Heart left ventricle (tissue), 16 donors: ENCODE measurements at places on chromosomes 2 and 18. TPM values are rescaled to one million over a fixed set of nuclear protein-coding genes. Genes with fewer than 3 reads are reported as not detected.

Gene TMEM178A
- 3.0 TPM for total RNA-seq

Gene LCT
- total RNA-seq = not detected

DNA sequence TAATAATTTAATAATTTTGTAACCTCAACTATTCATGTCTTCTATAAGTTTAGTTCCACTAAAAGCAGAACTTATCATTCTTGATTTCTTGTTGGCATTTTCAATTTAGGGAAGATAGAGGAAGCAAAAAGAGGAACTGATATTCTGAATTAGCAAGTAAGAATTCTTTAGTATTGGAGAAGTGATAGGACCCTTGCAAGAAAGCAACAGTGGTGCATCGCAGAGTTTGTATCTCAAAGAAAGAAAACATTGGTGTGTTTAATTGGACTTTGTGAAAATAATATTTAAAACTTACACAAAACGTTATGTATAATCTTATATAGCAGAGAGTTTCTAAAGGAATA is 36.5 kb upstream of the TNFRSF11A start:
- no peak for DNase-seq
- H3K27me3 ChIP-seq = no peaks in the 10 kb centered on the region
- H3K27ac ChIP-seq = no peak overlapping the region
- peaks cover 64% of the 10 kb centered on the region for H3K36me3 ChIP-seq
- peaks cover 6% of the 10 kb centered on the region for H3K4me1 ChIP-seq
- H3K4me3 ChIP-seq = no peak overlapping the region

DNA sequence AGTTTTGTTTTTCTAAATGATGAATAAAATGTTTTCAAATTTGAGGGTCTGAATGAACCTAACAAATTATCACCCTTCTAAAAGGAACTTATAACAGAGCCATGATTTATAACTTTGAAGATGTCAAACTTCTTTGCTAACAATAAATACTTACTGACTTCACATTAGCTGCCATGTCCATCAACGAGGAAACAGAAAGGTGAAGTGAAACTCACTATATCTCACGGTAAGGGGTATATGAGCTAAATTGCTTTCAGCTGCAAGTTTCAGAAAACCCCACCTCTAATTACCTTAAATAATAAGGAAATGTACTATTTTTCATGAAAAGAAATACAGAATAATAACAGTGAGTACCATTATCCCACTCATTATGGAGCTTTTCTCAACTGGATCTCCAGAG is 350.8 kb upstream of the NT5C1B start:
- no peaks in the 10 kb centered on the region for H3K4me1 ChIP-seq
- H3K36me3 ChIP-seq = no peaks in the 10 kb centered on the region
- no peaks in the 10 kb centered on the region for H3K27me3 ChIP-seq
- no peak for DNase-seq
- H3K4me3 ChIP-seq = no peak overlapping the region
- H3K27ac ChIP-seq = no peak overlapping the region

Gene SLC1A4
- 8.0 TPM for total RNA-seq

GRCh38 chr2:72953976-72954375 is 36.7 kb downstream of the EMX1 start:
- no peak for DNase-seq
- no peak overlapping the region for H3K27ac ChIP-seq
- no peaks in the 10 kb centered on the region for H3K36me3 ChIP-seq
- no peaks in the 10 kb centered on the region for H3K4me1 ChIP-seq
- H3K27me3 ChIP-seq = no peaks in the 10 kb centered on the region

DNA sequence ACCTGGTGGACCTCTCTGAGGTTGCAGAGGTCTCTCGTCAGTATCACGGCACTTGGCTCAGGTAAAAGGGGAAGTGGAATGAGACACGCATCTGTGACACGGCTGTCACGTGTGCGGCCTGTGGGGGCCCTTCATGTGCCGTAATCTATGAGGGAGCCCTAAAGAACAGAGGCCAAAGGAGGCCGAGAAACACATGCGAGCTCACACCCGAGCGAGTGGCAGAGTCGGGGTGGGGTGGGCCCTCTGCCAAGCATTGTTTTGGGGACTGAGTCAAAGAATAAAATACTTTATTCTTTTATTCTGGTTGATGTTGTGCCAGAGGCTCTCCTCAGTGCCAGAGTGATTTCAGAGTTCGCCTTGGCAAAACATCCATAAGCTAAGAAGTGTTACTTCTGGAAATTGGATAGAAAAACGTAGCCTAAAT is 43.3 kb downstream of the PLB1 start:
- H3K27ac ChIP-seq = no peak overlapping the region
- H3K36me3 ChIP-seq = no peaks in the 10 kb centered on the region
- no peak for DNase-seq
- no peaks in the 10 kb centered on the region for H3K27me3 ChIP-seq
- no peaks in the 10 kb centered on the region for H3K4me1 ChIP-seq

- H3K36me3 ChIP-seq = no peaks in the 10 kb centered on the region
- peak overlapping the region; percentile 84 for H3K27ac ChIP-seq
- H3K4me1 ChIP-seq = peaks cover 19% of the 10 kb centered on the region
- no peak for DNase-seq
Measured at GRCh38 chr2:231781798-231782726, 980 bp upstream of the PDE6D start.

GRCh38 chr2:217988840-217989204 is 14.0 kb downstream of the TNS1 start:
- no peaks in the 10 kb centered on the region for H3K36me3 ChIP-seq
- H3K27me3 ChIP-seq = no peaks in the 10 kb centered on the region
- DNase-seq = no peak

DNA sequence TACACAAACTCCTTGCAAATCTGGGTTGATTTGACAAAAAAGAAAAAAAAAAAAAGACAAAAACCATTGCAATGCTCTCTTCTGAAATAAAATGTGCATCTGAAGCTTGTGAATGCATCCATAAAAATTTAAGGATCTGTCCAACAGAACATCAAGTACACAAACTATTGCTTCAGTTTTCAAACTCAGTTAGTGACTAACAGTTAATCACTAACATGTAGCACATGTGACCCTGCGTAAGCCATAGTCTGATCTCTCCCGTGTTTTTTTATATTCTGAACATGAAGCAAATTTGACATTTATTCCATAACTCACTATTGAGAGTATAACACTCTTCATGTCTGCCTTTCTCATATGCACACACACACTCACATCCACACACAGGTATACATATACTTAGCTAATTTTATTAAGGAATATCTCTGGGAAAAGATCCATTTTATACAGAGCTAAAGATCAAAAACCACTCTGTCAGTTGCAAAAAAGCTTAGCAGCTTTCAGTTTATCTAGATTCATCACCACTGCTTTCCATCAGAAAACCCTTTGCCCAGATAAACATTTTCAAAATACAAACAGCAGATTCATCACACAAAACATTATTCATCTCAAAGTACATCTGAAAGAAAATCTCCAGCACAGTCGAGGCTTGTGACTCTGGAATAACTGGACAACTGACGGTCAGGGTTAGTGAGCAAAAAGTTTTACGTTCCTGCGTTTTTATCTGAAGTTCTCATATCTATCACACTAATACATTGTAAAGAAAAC is 1000.4 kb upstream of the ACVR2A start:
- no peak overlapping the region for H3K27ac ChIP-seq
- H3K27me3 ChIP-seq = no peaks in the 10 kb centered on the region
- no peaks in the 10 kb centered on the region for H3K4me1 ChIP-seq
- H3K36me3 ChIP-seq = no peaks in the 10 kb centered on the region
- no peak overlapping the region for H3K4me3 ChIP-seq
- no peak for DNase-seq

Gene FRZB
- 5.5 TPM for total RNA-seq

Gene ARL5A
- 57.3 TPM for total RNA-seq

Gene TMEM37
- total RNA-seq = 3.0 TPM

- H3K36me3 ChIP-seq = no peaks in the 10 kb centered on the region
- no peak overlapping the region for H3K4me3 ChIP-seq
- no peak overlapping the region for H3K27ac ChIP-seq
- no peak for DNase-seq
- H3K4me1 ChIP-seq = peaks cover 19% of the 10 kb centered on the region
Measured at GRCh38 chr18:3008541-3008940, 4.4 kb downstream of the LPIN2 start.

DNA sequence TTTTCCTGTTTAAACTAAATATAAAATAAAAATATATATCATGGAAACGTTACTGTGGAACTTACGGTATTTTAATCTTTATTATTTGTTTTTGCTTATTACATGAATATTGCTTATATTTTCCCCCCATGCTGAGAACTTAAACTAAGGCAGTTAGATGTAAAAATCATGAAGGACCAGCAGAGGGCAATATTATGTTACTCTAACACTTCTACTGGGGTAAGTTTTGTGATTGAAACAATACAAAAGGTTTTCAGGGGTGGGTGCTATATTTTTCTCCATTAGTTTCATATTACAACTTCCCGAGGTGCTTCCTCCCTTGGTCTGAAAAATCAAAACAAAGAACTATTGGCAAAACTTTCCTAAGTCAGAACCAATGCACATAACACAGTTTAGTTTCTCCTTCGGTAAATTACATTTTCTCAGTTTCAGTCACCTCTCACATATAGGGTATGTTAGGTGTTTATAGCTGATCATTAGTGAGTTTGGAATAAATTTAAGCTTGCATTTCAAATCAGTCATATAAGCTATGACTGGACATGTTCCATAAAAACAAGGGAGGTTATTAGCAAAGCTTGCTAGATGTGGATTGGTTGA is 54.8 kb downstream of the ZNF407 start:
- no peaks in the 10 kb centered on the region for H3K27me3 ChIP-seq
- DNase-seq = no peak
- peaks cover 3% of the 10 kb centered on the region for H3K36me3 ChIP-seq

Gene NOP58
- 21.3 TPM for total RNA-seq

DNA sequence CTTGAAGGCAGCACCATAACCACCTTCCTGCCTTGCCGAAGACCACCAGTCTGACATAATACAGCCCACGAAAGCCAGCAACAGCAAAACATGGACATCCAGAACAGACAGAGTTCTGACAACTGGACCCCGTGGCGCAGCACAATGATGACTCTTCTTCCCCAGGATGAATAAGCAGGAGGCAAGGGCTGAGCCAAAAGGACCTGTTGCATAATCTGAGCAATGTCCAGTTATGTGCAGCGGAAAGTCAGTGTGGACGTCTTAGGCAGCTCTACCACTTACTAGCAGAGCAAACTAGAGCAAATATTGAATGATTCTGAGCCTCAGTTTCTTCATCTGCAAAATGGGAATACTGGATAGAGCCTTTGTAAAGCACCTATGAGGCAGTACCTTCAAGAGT is 225.1 kb downstream of the ZBTB7C start:
- H3K36me3 ChIP-seq = no peaks in the 10 kb centered on the region
- DNase-seq = no peak
- H3K4me1 ChIP-seq = no peaks in the 10 kb centered on the region
- H3K27me3 ChIP-seq = no peaks in the 10 kb centered on the region
- no peak overlapping the region for H3K4me3 ChIP-seq
- H3K27ac ChIP-seq = no peak overlapping the region

Gene ASXL3
- total RNA-seq = 4.5 TPM

Gene CCL20
- total RNA-seq = not detected

GRCh38 chr18:57353137-57353939 is 981 bp downstream of the ST8SIA3 start:
- H3K27me3 ChIP-seq = peaks cover 70% of the 10 kb centered on the region
- no peak overlapping the region for H3K27ac ChIP-seq
- no peaks in the 10 kb centered on the region for H3K4me1 ChIP-seq

GRCh38 chr2:44652701-44653100 is 288.8 kb upstream of the SIX3 start:
- no peaks in the 10 kb centered on the region for H3K36me3 ChIP-seq
- H3K27me3 ChIP-seq = no peaks in the 10 kb centered on the region
- H3K27ac ChIP-seq = no peak overlapping the region
- H3K4me3 ChIP-seq = no peak overlapping the region
- DNase-seq = no peak

DNA sequence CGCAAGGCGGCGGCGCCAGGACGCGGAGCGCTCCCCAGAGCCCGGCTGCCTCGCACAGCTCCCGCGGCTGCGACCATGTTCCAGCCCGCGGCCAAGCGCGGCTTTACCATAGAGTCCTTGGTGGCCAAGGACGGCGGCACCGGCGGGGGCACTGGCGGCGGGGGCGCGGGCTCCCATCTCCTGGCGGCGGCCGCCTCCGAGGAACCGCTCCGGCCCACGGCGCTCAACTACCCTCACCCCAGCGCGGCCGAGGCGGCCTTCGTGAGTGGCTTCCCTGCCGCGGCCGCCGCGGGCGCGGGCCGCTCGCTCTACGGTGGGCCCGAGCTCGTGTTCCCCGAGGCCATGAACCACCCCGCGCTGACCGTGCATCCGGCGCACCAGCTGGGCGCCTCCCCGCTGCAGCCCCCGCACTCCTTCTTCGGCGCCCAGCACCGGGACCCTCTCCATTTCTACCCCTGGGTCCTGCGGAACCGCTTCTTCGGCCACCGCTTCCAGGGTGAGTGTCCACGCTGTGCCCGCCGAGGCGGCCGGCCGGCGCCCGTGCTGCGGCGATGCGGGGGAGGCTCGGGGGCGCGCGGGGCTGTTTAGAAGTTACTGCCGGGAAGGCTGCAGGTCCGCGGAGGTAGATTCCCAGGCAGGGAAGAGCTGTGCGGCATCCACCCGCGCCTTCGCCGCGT is 696 bp downstream of the EMX1 start:
- H3K4me3 ChIP-seq = peak overlapping the region; percentile 43
- H3K36me3 ChIP-seq = no peaks in the 10 kb centered on the region
- no peak for DNase-seq
- no peak overlapping the region for H3K27ac ChIP-seq
- peaks cover 96% of the 10 kb centered on the region for H3K27me3 ChIP-seq

Gene SERPINB12
- total RNA-seq = not detected

- H3K36me3 ChIP-seq = peaks cover 98% of the 10 kb centered on the region
- H3K4me3 ChIP-seq = no peak overlapping the region
- H3K27ac ChIP-seq = no peak overlapping the region
- no peaks in the 10 kb centered on the region for H3K27me3 ChIP-seq
Measured at GRCh38 chr2:24297663-24298062, 62.7 kb downstream of the ITSN2 start.

Gene PSMA8
- total RNA-seq = not detected

- DNase-seq = no peak
- H3K4me1 ChIP-seq = no peaks in the 10 kb centered on the region
- H3K36me3 ChIP-seq = no peaks in the 10 kb centered on the region
- H3K4me3 ChIP-seq = no peak overlapping the region
- no peak overlapping the region for H3K27ac ChIP-seq
- no peaks in the 10 kb centered on the region for H3K27me3 ChIP-seq
Measured at GRCh38 chr2:61784643-61785042, 69.2 kb downstream of the FAM161A start.

DNA sequence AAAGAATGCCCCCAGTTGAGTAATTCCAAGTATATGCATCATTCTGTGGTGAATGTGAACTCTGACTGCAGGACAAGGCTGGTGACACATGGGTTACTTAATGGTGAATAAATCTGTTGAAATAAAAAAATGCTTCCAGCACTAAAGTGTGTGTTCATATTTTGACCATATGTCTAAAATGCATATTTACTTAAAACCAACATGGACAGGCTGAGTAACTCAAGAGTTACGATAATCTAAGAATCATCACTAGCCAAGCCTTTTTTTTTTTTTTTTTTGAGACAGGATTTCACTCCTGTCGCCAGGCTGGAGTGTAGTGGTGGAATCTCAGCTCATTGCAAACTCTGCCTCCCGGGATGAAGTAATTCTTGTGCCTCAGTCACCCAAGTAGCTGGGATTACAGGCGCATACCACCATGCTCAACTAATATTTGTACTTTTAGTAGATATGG is 47.1 kb upstream of the CCBE1 start:
- H3K4me3 ChIP-seq = no peak overlapping the region
- no peaks in the 10 kb centered on the region for H3K4me1 ChIP-seq
- DNase-seq = no peak
- H3K27me3 ChIP-seq = no peaks in the 10 kb centered on the region
- H3K36me3 ChIP-seq = no peaks in the 10 kb centered on the region
- H3K27ac ChIP-seq = no peak overlapping the region

Gene SLC35F5
- total RNA-seq = 65.8 TPM

Gene ERFE
- total RNA-seq = 0.87 TPM
